ENCODE measurements at places on chromosomes 11 and 22.

- H3K27me3 ChIP-seq, result no peaks in the 10 kb centered on the region
- H3K36me3 ChIP-seq, result peaks cover 42% of the 10 kb centered on the region
- H3K27ac ChIP-seq, result no peak overlapping the region
- H3K4me1 ChIP-seq, result peaks cover 51% of the 10 kb centered on the region
- DNase-seq, result no peak
Observed at GRCh38 chr11:47179655-47179991, 2.9 kb upstream of the ARFGAP2 start.

DNA sequence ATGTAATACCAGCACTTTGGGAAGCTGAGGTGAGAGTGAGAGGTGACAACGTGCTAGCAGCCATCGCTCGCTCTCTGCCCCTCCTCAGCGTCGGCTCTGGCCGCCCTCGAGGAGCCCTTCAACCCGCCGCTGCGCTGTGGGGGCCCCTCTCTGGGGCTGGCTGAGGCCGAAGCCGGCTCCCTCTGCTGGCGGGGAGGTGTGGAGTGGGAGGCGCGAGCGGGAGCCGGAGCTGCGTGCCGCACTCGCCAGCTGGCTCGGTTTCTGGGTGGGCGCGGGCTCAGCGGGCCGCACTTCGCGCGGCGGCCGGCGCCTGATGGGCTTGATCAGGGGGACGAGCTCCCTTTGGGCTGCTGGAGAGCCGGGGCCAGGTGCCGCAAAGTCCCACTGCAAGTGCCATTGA, 98.9 kb upstream of the UBASH3B start:
- H3K36me3 ChIP-seq, result no peaks in the 10 kb centered on the region
- no peak overlapping the region for H3K27ac ChIP-seq
- no peaks in the 10 kb centered on the region for H3K27me3 ChIP-seq
- H3K4me1 ChIP-seq, result no peaks in the 10 kb centered on the region

DNA sequence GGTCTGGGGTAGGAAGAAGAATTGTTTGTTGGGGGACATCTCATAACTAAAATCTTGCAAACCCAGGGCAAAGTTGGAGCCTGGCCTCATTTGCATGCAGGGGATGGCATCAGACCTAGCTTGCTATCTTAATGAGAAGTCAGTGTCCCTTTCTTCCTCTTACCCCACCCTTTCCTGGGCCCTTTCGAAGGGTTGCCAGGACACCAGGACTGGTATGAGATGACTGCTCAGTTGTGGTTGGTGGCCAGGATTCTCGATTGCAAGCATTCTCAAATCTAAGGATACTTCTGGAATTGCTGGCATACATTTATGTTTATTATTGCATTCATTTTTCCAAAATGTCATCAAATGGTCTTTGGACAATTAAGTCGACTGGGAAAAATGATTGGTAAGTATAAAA, 131.0 kb downstream of the SLC1A2 start:
- H3K36me3 ChIP-seq, result no peaks in the 10 kb centered on the region
- no peak overlapping the region for H3K27ac ChIP-seq
- DNase-seq, result no peak

DNA sequence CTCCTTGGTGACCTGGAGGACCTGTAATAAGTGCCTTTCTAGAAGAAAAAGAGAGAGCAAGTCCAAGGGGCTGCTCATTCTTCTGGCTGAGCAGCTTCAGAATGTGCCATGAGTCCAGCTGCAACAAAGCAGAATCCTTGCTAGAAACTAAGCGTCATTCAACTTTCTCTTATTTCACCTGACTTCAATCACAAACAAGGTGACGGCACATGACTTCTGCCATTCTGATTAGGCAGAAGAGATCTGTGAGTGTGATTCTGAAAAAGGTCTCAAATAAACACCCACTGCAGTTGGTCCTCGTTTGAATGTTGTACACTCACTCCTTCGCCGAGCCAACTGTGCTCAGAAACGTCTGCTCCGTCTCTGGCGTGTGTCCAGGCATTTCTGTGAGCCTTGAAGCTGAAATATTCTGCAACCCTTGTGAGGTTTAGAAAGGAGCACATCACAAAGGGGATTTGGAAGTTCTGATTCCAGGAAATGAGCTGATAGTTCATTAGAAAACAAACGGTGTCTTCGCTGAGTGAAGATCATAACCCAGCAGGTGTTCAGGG, 623.8 kb upstream of the KIRREL3 start:
- no peaks in the 10 kb centered on the region for H3K36me3 ChIP-seq
- no peaks in the 10 kb centered on the region for H3K4me1 ChIP-seq
- DNase-seq, result no peak
- no peak overlapping the region for H3K27ac ChIP-seq

GRCh38 chr11:14041040-14041439, 78.5 kb downstream of the SPON1 start:
- H3K27ac ChIP-seq, result no peak overlapping the region
- no peak for DNase-seq
- no peaks in the 10 kb centered on the region for H3K36me3 ChIP-seq
- no peaks in the 10 kb centered on the region for H3K4me1 ChIP-seq
- no peaks in the 10 kb centered on the region for H3K27me3 ChIP-seq

GRCh38 chr11:2076441-2076840, 62.7 kb downstream of the IGF2 start:
- H3K36me3 ChIP-seq, result no peaks in the 10 kb centered on the region
- DNase-seq, result no peak
- H3K27ac ChIP-seq, result no peak overlapping the region

GRCh38 chr11:93512073-93512475, 31.1 kb downstream of the SMCO4 start:
- H3K4me1 ChIP-seq, result peaks cover 7% of the 10 kb centered on the region
- no peaks in the 10 kb centered on the region for H3K36me3 ChIP-seq

DNA sequence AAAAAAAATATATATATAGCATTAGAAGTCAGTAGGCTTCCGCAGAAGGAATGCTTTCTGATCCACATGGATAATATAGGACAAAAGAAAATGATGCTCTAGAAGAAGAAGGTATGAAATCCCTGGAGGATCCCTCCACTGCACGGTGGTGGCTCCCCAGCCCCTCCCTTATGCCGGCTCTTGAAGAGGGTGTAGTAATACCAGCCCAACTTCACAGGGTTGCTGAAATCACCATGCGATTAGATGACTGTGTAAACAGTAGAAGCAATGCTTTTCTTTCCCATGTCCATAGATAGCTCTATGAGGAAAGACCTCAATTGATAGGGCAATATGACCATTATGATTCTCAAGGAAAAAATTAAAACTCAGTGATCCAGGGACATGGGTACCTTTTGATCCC, 3.2 kb upstream of the ETS1 start:
- H3K36me3 ChIP-seq, result no peaks in the 10 kb centered on the region
- H3K4me1 ChIP-seq, result no peaks in the 10 kb centered on the region
- no peak overlapping the region for H3K4me3 ChIP-seq
- DNase-seq, result no peak
- no peak overlapping the region for H3K27ac ChIP-seq
- no peaks in the 10 kb centered on the region for H3K27me3 ChIP-seq

DNA sequence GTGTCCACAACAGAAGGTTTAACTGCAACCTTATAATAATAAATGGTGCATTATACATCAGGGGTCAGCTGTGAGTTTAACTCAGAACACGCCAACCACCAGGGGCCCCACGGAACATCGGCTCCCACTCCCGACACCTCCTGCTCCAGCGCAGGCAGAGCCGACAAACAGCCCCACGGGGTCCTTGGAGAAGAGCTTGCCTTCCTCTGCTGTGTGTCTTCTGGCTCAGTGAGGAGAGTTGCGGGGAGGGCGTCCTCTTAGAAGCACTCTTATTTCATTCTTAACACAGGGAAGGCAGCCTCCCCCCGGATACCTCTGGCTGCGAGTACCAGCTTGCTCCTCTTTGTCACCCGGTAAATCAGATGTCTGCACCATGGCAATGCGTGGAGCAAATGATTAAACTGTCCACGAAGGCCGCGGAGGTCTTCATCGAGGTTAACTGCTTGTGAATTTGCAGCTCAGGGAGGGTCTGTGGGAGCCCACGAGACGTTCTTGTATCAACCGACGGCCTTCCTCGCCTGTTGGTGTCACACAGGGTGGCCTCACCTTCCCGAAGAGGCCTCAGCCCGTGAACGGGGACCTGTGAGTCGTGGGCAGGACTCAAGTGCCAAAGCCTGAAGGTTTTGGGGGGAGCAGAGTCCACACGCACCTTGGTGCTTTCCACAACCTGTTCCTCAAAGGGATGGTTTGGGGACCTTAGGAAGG, 464.0 kb downstream of the BRD1 start:
- H3K36me3 ChIP-seq, result no peaks in the 10 kb centered on the region
- H3K27me3 ChIP-seq, result no peaks in the 10 kb centered on the region
- H3K27ac ChIP-seq, result no peak overlapping the region
- H3K4me3 ChIP-seq, result no peak overlapping the region

DNA sequence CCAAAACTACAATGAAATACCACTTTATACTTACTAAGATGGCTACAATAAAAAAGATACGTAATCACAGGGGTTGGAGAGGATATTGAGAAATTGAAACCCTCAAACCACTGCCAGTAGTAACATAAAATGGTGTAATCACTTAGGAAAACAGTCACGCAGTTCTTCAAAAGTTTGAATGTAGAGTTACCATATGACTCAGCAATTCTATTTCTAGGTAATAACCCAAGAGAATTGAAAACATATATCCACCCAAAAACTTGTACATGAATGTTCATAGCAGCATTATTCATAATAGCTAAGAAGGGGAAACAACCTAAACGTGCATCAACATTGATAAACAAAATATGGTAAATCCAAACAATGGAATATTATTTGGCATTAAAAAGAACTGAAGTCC, 24.4 kb upstream of the PSMA1 start:
- DNase-seq, result no peak
- H3K27ac ChIP-seq, result no peak overlapping the region
- no peaks in the 10 kb centered on the region for H3K27me3 ChIP-seq
- H3K36me3 ChIP-seq, result no peaks in the 10 kb centered on the region

DNA sequence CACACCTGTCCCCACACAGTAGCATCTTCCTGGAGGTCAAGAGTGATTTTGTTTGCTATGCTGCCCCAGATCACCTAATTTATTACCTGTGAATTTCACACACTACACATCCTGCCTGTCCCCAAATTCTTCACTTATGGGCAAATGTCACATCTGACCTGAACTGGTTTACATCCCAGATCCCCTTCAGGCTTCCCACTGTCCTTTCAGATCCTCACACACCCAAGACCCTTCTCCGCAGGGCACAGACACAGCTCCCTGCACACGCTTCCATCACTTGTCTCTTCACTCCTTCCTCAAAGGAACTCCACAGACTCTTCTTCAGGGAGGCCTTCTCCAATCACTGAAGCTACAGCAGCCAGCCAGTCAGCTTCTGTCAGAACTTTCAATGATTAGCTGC, 118.7 kb upstream of the IGLL5 start:
- DNase-seq, result no peak
- no peak overlapping the region for H3K4me3 ChIP-seq
- no peaks in the 10 kb centered on the region for H3K36me3 ChIP-seq
- H3K27ac ChIP-seq, result no peak overlapping the region
- no peaks in the 10 kb centered on the region for H3K4me1 ChIP-seq

- peaks cover 13% of the 10 kb centered on the region for H3K4me1 ChIP-seq
- no peaks in the 10 kb centered on the region for H3K36me3 ChIP-seq
- H3K4me3 ChIP-seq, result no peak overlapping the region
- H3K27me3 ChIP-seq, result no peaks in the 10 kb centered on the region
- no peak for DNase-seq
Observed at GRCh38 chr11:109911488-109911887, 181.7 kb upstream of the ZC3H12C start.

DNA sequence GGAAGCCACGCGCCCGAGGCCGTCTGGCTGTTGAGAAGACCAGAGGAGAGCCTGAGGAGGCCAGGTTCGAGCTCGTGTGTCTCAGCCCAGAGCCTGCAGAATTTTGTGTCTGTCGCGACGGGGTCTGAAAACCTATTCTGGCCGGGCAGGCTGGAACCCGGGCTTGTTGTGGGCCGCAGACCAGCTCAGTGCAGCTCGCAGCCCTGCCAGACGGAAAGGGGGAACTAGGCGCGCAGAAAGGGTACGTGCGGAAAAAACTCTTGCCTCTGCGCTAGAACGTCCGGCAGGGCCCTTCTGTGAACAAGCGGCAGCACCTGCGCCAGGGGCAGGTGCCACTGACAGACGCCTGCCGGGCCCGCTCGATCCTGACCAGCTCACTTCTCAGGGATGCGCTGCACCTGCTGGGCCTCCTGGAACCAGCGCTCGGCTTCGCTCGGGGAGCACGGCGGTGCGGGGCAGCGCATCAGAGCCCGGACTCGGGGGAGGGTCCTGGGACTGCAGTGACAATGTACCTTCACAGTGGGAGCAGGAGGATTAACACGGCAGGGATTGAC, 409.3 kb downstream of the BRD1 start:
- H3K4me1 ChIP-seq, result no peaks in the 10 kb centered on the region
- H3K4me3 ChIP-seq, result no peak overlapping the region
- no peaks in the 10 kb centered on the region for H3K36me3 ChIP-seq
- H3K27me3 ChIP-seq, result peaks cover 55% of the 10 kb centered on the region

DNA sequence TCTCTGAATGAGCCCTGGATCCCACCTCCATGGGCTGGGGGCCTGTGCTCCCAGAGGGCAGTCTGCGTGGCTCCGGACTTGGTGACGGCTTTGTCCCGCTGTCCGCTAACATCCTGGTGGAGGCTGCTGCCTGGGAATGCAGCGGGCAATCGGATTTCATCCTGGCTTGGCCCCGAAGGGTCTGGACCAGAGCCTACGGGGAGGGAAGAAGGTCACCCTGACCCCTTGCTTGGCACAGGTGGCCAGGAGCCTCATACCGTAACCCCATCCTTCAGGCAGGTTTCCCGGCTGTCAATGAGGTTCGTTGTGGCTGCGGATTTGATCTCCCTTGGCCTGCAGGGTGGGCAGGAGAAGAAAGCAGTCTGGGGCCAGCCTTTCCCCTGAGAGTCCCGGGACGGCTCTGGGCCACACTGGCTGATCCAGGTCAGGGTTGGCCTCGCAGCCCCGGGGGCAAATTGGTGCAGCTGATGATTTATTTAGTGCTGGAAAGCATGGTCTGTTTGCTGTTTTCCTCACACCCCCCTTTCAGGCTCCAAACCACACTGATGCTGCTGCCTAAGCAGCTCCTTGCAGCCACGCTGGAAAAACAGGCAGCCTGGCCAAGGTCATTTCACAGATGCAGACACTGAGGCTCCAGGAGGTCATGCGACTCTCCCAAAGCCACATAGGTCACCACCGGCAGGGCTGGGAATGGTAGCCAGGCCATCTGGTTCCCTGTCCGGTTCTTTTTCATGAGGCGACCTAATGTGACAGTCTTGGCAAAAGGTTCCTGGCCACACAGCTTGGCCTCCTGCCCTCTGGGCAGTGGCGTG, 15.0 kb downstream of the PRDM11 start:
- no peak overlapping the region for H3K4me3 ChIP-seq
- DNase-seq, result no peak
- H3K36me3 ChIP-seq, result no peaks in the 10 kb centered on the region
- H3K27me3 ChIP-seq, result no peaks in the 10 kb centered on the region

Measured in esophagus muscularis mucosa (tissue), 4 donors.